NCI-H446 (cell line): ENCODE measurements at places on chromosomes 4 and X.

- no peak for DNase-seq
These were observed 21.9 kb downstream of the PLS3 start for GRCh38 chrX:115582616-115583495.

- no peak for DNase-seq
These were observed 734.6 kb upstream of the TENM3 start for GRCh38 chr4:181508601-181509000.

- DNase-seq, result no peak
These were observed 76.7 kb upstream of the PLAC1 start for GRCh38 chrX:134735015-134735414.

- DNase-seq, result no peak
These were observed 1651.9 kb downstream of the C4orf33 start for GRCh38 chr4:130747842-130748241.

GRCh38 chrX:42021058-42021457, 97.7 kb upstream of the CASK start:
- no peak for DNase-seq

DNA sequence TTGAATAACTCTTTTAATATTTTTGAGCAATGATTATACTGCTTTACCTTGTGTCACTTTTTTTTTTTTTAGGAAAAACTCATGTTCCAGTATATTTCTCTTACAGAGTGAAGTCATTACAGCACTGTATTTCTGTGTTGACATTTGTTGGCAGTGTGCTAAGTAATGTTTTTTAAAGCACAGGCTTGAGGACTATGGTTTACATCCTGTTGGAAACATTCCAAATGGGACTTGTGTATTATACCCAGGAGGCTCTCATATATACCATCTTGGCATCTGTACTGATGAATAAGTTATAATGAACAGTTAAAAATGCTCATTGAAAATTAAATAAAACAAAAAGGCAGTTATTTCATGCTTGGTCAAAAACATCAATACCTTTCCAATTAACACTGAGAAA, 33.8 kb downstream of the CEP44 start:
- no peak for DNase-seq

DNA sequence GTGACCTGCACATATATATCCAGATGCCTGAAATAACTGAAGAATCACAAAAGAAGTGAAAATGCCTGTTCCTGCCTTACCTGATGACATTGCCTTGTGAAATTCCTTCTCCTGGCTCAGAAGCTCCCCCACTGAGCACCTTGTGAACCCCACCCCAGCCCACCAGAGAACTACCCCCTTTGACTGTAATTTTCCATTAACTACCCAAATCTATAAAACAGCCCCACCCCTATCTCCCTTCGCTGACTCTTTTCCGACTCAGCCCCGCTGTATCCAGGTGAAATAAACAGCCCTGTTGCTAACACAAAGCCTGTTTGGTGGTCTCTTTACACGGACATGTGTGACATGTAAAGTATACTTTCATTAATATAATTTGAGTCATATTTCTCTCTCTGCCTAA, 320.3 kb upstream of the TECRL start:
- DNase-seq, result no peak

GRCh38 chrX:17608888-17609287, 128.4 kb upstream of the SCML1 start:
- DNase-seq, result no peak

- DNase-seq, result no peak
These were observed 150.1 kb downstream of the HNRNPD start for GRCh38 chr4:82223715-82224114.

DNA sequence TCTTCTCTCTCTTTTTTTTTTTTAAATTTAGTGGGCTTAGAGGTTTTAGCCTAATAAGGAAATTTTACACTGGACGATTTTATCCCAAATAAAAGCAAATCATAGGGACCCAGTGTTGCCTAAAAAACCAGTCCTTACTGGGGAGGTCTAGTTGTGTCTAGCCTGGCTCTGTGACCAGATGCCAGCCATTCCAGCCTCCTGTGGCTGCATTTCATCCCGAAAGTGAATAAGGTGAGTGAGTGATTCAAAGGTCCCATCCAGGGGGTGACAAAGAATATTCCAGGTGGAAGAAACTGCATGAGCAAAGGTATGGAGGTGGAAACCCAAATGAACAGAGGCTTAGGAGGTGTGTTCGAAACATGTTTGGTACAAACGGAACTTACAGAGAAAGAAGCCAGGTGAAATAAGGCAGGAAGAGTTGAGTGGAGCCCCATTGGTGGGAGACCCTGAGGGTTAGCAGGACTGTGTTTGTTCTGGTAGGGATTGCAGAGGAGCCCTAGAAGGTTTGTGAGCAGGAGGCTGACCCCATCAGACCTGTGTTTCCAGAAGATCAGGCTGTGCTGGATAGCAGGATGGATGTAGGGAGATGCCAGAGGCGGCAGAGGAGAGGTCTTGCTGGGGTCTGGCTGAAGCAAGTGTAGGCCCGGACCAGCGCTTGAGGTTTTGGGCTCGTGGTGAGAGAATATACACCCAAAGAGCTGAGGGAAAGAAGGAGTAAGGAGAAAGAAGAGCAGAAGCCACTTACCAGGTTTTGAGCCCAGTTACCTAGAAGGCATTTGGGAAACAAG, 31.6 kb downstream of the PTTG2 start:
- DNase-seq, result no peak

- DNase-seq, result no peak
These were observed 44.5 kb upstream of the NDP start for GRCh38 chrX:44017676-44018075.

DNA sequence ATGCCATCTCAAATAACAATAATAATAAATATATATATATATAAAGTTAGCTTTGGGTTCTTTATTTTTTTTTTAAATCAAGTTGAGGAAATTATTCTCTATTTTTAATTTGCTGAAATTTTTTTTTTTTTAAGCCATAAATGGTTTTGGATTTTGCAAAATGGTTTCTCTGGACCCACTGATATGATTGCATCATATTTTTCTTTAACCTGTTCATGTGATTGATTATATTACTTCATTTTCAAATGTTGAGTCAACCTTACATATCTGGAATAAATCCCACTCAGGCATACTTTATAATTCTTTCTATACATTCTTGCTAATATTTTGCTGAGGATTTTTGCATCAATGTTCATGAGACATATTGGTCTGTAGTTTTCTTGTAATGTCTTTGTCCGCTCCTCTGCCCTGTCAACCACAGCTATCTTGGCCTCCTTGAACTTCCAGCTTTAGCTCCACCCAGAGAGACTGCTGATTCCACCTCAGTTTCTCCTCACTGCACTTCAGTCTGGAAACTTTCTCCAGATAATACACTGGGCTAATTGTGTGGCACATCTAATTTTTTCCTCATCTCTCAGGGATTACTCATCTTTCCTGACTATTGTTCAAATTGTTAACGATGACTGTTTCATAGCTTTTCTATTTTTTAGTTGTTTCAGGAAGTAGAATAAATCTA, 160.9 kb upstream of the GIMD1 start:
- DNase-seq, result no peak

GRCh38 chr4:145183023-145183422, 2.6 kb upstream of the OTUD4 start:
- no peak for DNase-seq

GRCh38 chr4:143477487-143477886, 36.0 kb upstream of the SMARCA5 start:
- no peak for DNase-seq

DNA sequence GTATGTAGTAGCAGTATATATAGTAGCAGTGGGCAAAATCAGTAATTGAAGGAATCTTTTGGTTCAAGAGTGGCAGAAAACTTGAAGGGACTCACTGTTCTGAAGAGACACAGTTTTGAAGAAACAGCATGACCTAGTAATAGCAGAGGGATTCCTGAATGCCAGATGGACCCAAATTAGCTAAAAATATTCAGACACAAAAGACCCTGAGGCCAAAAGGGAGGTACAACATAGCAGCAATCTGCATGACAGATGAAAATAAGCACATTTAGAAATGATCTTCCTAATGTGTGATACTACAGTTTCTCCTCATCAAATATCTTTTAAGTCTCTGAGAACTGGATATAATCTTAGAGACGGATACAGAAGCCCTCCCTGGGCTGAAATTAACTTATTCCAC, 536.6 kb downstream of the PPARGC1A start:
- DNase-seq, result no peak

DNA sequence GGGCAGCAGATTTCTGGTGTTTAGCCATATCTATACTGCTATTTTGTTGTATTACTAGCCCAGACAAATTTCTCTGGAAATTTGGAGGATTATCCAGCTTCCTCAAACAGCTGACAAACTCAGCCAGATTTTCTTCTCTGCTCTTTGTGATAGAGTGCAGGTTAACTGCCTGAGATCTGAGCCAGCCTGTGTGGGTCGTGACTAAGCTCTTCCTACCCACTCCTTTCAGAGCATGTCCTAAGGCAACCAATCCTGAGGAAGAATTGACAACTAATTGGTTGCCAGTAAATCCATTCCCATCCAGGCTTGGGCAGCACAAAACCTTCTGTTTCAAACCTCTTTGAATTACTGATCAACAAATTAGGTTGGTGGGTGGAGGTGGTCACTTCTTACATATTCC, 2.5 kb upstream of the GABRA2 start:
- no peak for DNase-seq

- no peak for DNase-seq
These were observed 1587.9 kb upstream of the ADGRL3 start for GRCh38 chr4:59612235-59612634.

- DNase-seq, result peak; percentile 33
These were observed 19.1 kb downstream of the ARAP2 start for GRCh38 chr4:36224972-36225903.

GRCh38 chr4:66294638-66295037, 624.3 kb upstream of the EPHA5 start:
- DNase-seq, result no peak

- no peak for DNase-seq
These were observed 105.2 kb downstream of the PDE5A start for GRCh38 chr4:119523399-119523798.

GRCh38 chrX:38552721-38553120, 8.6 kb upstream of the TSPAN7 start:
- no peak for DNase-seq

DNA sequence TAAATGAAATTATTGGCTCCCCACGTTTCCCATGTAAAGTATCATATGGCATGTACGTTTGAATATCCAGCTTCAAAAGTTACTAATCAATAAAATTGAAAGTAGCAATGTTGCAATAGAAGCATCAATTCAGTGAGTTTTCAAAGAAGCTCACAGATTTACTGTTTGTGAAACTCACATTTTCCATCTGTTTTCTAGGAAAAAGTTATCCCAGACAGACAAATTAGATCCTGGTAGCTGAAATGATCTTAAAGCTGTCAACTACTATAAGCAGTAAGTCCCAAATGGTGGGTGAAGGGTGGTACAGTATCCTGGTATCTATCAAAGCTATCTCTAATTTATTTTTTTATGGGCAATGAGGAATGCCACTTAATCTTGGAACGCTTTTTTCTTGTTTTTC, 60.7 kb upstream of the MXRA5 start:
- DNase-seq, result no peak

DNA sequence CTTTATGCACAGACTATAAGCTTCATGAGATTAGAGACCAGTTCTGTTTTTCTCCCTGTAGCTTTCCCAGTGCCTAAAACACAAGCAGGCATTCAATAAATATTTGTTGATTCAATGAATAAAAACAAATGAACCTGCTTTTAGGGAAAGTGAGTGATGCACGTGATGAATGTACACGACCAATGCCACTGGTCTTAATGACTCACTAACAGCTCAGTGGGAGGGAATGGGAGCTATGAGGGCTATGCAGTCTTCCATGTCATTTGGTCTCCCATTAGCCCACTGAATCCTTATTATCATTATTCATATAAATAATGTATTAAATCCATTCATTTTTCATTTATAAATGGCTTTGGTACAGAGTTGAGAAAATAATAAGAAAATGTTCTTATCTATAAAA, 247.4 kb downstream of the FBXO8 start:
- no peak for DNase-seq

GRCh38 chrX:44245733-44246132, 97.7 kb downstream of the EFHC2 start:
- no peak for DNase-seq

DNA sequence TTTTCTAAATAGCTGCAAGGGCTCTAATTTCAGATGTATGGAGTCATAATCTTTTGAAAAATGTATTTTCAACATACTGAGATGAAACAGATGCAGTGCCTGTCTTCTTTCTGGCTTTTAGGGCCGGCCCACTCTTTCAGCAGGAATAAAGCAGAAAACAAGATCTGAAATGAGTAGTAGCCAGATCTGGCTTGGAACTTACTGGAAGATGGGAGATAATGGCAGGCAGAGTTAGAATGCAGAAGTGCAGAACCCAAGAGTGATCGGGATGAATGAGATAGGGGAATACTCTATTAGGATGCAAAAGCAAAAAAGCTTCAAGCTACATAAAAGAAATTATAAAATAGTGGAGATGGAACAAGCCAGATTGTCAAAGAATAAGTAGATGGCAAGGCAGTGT, 1.4 kb upstream of the FAM120C start:
- no peak for DNase-seq

DNA sequence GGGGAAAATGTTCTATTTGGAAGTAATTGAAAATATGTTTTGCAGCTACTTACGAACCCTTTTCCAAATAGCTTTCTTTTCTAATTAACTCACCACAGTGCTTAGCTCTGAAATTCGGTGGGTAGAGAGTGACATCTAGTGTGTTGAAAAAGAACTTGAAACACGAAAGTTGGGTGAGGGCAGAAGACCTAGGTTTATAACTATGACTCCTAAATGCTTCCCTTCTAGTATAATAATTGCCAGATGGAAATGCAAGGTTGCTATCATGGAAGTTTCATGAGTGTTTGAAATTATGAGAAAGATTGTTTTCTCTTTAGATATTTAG, 77.3 kb upstream of the NOCT start:
- DNase-seq, result peak; percentile 58

DNA sequence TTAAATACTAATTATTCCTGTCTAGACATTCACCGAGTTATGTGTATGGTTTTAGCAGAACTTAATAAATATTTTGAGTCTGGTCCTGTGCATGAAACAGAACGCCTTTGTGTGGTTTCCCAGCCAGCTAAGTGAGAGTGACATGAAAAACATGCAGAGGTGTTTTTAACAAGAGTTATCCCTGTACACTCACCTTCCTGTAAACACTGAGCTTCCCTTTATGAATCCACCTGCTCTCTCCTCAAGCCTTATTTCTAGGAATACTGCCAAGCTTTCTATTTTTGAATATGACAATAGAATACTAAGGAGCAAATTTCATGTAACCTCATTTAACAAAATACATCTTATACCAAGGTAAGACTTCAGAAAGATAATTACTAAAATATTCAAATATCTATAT, 270.3 kb upstream of the CTSO start:
- no peak for DNase-seq
